ENCODE measurements at places on chromosomes 4 and X. TPM values are rescaled to one million over a fixed set of nuclear protein-coding genes. Genes with fewer than 3 reads are reported as not detected.

GRCh38 chr4:31620476-31620875, 900.3 kb downstream of the PCDH7 start:
- DNase-seq = no peak

- no peak for DNase-seq
Measured at GRCh38 chr4:75920327-75920726, 18.1 kb upstream of the PPEF2 start.

DNA sequence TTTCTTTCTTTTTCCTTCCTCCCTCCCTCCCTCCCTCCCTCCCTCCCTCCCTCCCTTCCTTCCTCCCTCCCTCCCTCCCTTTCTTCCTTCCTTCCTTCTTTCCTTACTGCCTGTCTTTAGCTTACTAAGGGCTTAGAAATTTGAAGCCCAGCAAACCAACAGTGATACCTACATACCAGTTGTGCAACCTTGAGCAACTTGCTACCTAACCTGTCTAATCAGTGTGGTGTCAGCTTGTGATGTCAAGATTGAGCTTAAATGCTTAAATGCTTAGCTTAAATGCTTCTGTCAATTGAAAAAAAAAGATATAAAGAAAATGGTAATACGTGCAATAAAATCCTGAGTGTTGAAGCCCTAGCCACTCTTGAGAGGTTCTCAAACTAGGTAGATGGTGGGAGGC, 728.6 kb downstream of the TRIML1 start:
- DNase-seq = no peak

DNA sequence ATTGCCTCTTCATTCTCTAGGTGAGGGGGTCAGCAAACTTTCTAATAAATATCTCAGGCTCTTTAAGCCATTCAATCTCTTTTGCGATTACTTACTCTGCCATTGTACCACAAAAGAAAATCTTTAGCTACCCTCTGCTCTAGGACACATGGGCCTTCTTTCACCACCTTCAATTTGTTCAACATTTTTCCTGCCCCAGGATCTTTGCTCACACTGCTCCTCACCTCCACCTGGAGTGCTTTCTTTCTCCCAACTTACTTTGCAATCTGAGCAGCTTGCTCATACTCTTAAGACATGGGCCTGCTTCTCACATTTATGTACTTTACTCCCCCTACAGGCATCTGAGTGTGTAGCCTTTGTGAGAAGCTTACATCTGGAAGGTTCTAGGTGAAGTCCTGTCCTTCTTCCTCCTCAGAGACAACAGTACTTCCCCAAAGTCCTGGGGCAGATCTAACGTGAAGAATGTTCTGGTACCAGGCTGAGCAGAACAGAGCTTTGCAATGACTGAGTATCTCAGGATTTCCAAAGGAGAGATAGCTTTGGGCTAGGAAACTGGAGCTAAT, 55.0 kb upstream of the PRDM5 start:
- peak; percentile 16 for DNase-seq

GRCh38 chr4:74190332-74190731, 32.4 kb downstream of the MTHFD2L start:
- no peak for DNase-seq

DNA sequence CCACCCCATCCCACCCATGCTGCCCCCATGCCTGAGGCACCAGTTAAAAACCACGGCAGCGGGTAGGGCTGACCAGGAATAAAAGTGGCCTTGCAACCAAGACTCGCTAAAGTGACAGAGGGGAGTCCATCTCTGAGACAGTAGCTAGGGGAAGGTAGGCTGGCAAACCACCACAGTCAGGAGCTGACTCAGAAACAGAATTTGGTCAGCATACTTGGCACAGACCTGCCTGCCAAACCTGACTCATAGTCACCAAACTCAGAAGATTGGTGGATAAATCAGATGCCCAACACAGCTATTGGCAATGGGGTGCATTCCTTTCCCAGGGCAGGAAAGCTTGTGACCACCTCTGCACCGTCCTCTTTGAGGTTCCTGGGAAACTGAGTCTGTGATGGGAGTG, 193.8 kb downstream of the BCOR start:
- DNase-seq = no peak

DNA sequence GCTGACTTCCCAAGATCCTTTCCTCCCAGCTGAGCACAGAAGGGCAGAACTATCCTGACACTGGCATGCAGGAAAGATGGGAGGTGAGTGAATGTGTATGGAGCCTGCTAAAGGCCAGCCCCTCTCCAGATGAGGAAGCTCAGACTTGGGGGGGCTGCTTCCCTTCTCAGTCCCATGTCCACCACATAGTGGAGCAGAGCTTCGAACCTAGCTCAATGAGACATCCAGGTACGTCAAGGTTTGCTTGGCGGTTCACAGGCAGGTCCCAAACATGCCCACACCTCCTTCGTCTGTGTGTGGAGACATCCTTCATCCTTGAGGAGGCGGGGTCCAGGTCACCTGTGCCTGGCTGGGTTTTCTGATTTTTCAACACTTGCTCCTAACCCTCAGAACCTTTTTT, 31.3 kb downstream of the ACSL1 start:
- no peak for DNase-seq

DNA sequence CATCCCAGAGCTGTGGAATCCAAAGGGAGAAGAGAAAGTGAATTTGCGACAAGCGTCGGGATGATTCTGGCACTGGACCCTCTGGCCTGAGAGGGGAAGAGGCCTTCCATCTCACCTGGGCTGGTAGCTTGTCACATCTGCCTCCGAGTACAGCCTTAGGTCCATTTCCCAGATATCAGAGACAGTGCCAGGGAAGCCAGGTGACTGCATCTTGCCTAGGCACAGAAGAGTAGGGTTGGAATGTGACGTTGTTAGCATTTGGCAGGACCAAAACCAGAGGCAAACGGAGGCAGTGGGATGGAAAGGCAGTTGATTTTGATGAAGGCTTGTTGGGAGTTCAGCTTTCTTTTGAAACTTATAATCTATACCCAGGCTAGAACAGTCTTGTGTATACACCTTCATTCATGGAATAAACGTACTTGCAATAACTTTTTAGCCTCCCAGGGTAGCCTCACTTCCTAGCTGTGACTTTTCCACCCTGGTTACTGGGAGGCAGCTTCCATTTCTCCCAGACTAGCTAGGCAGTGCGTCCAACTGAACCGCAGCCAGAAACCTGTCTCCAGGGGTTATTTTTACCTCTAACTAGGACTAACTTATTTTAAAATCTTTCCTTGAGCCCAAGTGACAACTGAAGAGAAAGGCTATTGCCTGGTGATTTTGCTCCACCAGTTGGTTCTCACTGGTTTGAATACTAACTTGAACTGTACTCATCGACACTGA, 5.9 kb downstream of the SOD3 start:
- DNase-seq = no peak

- no peak for DNase-seq
Measured at GRCh38 chrX:96979766-96980165, 96.1 kb downstream of the RPA4 start.

DNA sequence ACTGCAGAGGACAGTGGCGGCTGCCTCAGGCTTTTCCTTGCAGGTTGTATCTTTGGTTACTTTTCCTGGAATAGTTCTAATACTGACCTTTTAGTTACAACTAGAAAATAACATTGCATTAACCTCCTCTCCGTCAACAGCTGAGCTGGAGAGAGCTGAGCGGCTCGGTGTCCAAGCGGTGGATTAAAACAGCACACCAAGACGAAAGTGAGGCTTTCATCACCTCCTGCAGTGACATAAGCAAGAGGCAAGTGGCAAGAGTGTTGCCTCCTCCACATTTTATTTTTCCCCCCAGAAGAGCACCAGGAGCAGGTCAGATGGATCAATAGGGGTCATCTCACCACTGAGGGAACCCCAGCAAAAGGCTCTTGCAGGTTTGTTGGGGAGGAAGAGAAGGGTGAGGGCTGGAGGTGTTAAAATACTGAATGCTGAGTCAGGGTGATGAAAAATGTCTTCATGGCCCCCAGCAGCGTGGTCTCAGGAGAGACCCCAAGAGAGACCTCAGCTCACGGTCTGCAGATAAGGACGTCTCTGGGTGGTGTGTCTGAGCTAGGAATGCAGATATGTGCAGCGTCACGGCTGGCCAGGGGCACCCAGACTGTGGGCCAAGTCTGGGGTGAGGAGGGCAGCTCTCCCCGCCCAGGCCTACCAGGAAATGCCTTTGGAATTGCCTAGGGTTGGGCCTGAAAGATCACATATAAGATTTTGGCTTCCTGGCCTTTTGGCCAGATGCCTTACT, 50.3 kb downstream of the CASP3 start:
- DNase-seq = no peak

GRCh38 chr4:7180938-7181337, 11.4 kb upstream of the SORCS2 start:
- no peak for DNase-seq

Gene VCX3B
- total RNA-seq = not detected

Gene RGN
- not detected for total RNA-seq

Gene MAGEA2
- total RNA-seq = not detected

Gene JADE3
- total RNA-seq = 14.5 TPM

Gene CT45A10
- not detected for total RNA-seq

Gene STAG2
- 24.2 TPM for total RNA-seq

Gene MGARP
- total RNA-seq = 0.90 TPM

Gene DNAAF6
- not detected for total RNA-seq

Gene DUX4
- not detected for total RNA-seq

Gene HPF1
- 34.6 TPM for total RNA-seq

Gene ODAPH
- 0.17 TPM for total RNA-seq

Gene SHROOM4
- 3.3 TPM for total RNA-seq

Gene SOD3
- total RNA-seq = 112 TPM

Gene EGFL6
- total RNA-seq = not detected

Measured in Caki2 (cell line).